ENCODE measurements at places on chromosomes 5 and 9.

DNA sequence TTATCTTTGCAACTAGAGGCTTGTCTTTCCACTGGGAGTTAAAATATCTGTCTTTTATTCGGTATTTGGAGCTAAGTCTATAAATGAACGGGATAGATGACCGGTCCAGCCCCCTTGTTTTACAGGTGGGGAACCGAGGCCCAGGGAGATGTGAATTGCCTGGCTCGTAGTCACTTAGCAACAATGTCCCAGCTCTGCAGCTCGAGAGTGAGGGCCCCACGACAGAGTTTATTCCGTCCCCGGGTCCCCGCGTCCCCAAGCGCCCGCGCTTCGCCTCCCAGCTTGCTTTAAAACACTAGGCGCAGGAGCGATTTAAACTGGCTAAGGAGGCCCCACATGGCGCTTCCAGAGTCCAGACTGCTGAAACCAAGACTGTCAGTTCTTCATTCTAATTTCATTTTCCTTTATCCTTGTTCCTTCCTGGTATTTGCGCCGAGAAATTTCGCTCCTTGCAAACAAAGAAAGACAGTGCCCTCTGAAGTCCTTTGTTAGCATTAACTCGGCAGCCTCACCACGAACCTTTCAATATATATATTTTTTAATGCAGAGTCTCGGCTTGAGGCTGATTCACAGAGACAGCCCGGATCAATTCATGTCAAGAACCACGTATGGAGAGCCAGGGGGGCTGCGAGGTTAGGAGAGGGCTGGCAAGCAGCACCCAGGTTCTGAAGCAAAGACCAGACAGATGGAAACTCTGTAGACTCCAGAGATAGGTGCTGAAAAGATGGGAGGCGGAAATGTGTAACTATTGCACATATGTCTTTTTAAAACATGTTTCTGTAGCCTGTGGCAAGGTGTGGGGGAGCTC lies 1.4 kb upstream of the ENC1 start:
- DNase-seq = no peak

GRCh38 chr5:65823845-65824445 lies 101.9 kb downstream of the NLN start:
- no peak for DNase-seq

GRCh38 chr5:39555788-39556187 lies 131.0 kb upstream of the DAB2 start:
- DNase-seq = no peak

DNA sequence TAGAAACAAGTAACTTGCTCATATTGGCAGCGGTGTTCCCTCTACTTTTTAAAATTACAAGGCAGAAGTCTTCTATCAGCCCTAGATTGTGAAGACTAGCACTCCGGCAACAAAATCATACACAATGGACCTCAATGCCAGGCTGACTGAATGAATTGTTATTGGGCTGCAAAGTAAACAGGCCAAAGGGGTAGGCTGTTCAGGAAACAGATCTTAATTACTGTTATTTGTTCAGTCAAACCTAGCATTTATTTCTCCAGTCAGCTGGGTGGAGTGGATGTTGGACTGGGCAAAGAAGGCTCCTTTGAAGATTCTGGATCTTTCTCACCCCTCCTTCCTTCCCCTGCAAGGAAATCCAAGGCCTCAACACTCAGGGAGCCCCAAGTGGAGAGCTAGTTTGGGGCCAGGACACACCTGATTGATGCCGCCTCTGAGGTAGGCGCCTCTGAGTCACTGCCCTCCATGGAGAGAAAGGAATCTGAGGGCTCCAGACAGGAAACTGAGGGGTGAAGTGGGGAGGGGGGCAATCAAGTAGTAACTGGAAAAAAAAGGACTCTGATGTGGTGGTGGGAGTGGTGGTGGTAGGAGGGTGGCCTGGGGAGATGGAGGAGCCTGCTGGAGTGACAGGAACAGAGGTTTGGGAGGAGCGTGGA lies 35.5 kb downstream of the SERINC5 start:
- DNase-seq = no peak

DNA sequence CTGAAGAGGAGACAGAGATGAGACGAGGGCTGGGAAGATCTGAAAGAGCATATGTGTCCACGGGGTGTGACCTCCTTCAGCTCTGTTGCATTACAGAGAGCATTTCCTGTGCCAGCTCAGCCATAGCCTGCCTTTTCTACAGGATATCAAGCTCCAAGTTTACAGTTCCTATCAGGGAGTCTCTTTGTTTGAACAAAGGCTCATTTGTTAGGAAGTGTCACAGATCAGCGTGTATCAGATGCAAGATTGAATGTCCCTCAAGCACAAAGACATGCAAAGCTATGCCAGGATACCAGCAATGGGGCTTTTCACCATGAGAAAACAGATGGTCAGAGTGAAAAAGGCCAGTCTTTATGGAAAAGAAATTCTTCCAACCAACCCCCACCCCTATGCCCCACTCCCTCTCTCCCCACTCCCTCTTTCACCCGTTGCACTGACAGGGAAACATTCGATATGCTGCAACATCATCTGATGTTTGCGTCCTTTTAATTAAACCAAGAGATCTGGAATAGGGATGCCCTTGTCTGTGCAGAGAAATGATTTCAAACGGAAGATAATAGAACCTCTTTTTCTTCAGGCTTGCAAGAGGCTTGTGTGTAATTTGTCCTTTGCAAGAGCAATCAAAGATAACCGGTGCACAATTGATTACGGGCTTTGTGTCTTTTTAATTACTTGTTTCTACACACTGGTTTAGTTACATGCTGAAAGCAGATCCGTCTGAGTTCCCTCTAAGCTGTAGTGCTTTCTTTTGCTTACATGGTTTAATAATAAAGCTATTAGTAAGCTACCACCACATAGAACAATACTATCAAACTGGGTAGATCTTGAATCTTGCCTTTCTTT lies 263.1 kb upstream of the RGMB start:
- no peak for DNase-seq
